ENCODE measurements at places on chromosomes 11 and 22. TPM values are rescaled to one million over a fixed set of nuclear protein-coding genes. Genes with fewer than 3 reads are reported as not detected.

DNA sequence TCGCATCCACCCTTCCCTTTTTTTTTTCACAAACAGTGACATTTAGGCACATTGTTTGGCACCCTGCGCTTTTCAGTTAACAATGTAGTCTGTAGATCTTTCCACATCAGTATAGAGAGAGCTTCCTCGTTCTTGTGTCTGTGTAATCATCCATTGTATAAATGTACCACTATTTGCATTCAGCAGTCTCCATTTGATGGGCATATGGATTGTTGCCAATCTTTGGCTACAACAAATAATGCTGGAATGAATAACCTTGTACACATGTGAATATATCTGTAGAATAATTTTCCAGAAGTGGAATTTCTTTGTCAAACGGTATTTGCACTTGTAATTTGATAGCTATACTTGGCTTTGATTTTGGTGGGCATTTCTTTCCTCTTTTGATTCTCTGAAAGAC is 17.1 kb downstream of the MPEG1 start:
- no peak for DNase-seq

- no peak for DNase-seq
Observed at GRCh38 chr11:127651888-127652221, 651.3 kb upstream of the KIRREL3 start.

DNA sequence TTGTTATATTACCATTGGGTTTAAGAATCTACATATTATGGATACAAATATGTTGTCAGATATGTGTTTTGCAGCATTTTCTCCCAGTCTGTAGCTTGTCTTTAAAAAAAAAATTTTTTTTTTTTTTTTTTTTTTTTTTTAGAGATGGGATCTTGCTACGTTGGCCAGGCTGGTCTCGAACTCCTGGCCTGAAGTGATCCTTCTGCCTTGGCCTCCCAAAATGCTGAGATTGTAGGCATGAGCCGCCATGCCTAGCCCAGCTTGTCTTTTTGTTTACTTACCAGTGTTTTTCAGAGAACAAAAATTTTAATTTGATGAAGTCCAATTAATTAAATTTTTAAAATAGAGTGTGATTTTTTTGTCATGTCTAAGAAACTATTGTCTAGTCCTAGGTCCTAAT is 29.8 kb downstream of the INCENP start:
- DNase-seq: no peak

DNA sequence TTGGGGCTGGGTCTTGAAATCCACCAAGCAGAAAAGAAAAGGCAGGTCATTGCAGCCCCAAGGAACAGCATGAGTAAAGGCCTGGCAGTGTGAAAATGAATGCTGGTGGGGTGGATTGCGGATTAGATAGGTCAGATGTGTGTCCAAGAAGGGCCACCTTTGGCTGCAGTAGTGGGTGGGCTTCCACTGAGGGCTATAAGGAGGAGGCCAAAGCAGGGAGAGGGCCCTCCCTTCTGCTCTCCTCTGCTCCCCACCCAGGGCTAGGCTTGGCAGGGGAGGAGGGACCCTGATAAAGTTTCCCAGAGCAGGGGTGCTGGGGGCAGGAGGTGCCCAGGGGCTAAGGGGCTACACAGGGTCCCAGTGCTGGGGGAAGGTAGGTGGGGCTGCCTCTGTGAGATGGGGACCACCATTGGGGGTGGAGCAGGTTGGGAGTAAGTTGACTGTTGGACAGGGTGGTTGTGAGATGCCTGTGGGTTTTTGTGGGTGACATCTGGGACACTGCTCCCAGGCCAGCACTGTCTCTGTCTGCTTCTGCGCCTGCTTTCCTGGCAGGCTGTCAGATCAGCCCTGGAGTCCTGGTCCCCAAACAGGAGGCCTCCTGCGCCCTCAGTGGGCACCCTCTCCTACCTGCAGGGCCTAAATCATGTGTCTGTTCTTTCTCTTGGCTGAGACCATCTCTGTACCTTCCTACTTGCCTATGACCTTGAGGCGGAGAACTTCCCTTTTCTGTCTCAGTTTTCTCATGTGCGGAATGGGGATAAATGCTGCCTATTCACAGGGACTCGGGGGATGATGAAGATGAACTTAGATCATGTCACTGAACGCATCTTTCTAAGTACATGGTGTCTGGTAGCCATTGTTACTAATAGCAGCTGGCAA is 1.9 kb downstream of the CAPN5 start:
- no peak for DNase-seq

The SLC6A5 gene
- total RNA-seq: not detected

The RGL4 gene
- total RNA-seq: not detected

GRCh38 chr11:94201004-94201465 is 72.4 kb downstream of the PANX1 start:
- DNase-seq: no peak

- no peak for DNase-seq
Observed at GRCh38 chr22:48070760-48071159, 1308.3 kb downstream of the TBC1D22A start.

DNA sequence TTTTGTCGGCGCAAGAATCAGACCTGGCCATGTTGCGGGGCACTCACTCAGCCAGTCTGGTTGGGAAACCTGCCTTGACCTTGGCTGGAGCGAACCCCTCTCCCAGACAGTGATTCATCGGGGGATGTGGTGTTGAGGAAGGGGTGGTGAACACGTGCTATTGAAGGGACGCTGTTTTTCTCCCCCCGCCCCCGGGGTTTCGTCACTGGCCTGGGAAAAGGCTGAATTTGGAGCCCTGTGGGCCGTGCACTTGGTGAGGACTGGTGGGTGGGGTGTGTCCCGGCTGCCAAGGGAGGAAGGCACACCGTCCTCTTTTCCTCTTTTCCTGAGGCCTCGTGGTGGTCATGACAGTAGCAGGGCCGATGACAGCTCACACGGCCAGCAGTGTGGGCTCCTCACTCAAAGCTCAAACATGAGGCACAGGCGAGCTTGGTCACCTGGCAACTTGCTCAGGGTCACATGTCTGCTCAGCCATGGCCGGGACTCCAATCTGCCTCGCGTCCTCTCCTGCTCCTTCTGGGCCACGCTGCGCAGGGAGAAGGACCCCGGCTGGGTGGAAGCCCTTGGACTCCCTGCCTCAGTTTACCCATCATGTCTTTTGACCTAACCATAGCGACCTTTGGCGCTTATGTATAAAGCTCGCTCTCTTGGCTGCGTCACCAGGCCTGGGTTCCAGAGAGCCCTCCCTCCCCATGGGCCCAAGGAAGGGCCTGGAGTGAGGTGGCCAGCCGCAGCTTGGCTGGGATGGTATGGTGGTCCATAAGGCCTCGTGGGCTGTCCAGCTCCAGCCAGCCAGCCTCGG is 49.4 kb downstream of the SMIM38 start:
- DNase-seq: no peak

The RFPL2 gene
- not detected for total RNA-seq

DNA sequence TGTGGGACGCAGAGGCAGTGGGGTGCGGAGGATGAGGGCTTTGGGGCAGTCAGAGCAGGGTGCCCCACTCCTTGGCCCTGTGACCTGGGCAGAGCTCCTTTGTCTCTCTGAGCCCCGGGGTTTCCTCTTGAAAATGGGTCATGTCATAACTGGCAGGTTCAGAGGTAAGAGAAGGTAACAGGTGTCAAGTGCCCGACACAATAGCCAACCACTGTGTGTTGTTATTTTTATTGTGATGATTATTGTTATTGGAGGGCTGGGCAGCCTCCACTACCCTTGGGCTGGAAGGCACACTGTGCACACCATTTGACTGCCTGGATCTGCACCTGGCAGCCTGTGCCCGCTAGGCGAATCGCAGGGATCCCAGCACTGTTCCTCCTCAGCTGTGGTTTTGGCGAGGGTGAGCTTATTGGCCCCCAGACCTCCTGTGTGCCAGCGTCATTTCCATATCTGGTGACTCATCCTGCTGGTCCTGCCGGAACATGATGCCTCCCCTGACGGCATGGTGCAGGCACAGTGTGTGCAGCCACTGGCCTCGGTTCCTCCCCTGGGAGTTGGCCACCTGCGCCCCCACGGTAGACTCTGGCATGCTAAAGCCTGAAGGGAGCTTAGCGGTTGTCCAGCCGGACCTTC is 15.4 kb upstream of the SOX10 start:
- DNase-seq: no peak

DNA sequence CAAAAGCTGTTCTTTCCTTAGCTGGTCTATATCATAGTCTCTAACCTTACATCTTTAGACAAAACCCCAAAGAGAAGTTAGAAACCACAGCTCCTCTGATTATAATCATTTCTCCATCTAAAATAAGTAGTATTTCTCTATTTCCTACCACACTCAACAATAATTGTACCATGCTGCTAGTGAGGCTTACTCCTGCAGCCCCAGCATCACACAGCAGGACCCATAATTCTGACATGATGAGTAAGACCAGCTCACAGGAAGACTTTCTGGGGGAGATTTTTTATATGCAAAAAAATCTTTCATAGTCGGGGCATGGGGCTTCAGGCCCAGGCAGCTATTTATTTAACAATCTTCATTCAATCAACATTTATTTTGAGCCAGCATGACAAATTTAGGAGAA is 441.6 kb downstream of the DYNC2H1 start:
- no peak for DNase-seq

DNA sequence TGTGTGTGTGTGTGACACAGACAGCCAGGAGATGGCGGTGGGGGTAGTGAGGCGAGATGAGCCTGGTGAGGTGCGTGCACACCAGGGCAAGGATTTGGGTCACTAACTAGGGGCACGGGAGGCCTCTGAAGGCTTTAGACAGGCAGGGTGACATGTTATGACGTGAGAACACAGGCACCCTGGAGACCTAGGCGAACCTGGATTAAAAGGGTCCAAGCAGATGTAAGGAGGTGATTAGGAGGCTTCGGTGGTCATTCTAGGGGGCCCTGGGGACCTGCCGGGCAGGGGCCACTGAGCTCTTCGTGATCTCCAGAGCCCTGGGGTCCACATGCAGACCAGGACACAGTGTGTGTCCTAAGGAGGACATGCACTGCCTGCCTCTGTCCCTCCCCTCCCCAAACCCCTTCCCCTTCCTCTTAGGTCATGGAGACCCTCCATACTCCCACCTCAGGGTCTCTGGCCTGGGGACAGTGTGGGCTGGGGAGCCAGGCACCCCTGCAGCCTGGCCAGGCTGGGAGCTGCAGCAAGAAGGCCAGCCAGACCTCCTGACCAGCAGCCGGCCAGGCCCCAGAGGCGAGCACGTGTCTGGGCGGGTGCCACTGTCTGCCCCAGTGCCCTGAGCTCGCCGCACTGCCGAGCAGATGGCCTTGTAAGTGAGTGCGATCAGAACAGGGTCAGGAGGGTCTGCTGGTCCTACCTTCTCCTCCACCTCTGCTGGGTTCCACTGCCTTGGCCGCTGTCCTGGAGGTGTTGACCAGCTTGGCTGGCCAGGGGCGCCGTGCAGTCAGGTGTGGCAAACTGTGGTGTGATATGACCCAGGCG is 32.1 kb downstream of the IFT27 start:
- no peak for DNase-seq

All from pulmonary artery endothelial cell (primary cell).